Activated naive CD4-positive, alpha-beta T cell treated with Interleukin-2 at 50 U/mL for 16 hours (primary cell): ENCODE measurements at places on chromosomes 5 and 9.

DNA sequence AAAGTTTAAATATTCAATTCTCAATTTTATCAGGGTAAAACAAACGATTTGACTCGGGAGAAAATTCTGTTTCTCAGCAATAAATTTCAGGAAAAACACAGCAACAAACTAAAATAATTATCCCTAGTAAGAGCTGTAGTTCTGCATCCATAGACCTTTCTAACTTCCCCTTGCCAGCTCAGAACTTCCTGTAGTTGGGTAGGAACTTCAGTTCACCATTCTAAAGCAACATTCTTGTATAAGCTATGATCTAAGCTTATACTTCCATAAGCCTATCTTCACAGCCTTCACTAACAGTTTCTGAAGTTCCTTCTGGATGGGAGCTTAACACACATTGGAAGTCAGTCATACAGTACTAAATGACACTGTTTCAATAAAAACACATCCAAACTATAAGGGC, 96.6 kb downstream of the UBAP2 start:
- no peak for DNase-seq

GRCh38 chr9:121239071-121239470, 28.9 kb upstream of the GSN start:
- no peak for DNase-seq

DNA sequence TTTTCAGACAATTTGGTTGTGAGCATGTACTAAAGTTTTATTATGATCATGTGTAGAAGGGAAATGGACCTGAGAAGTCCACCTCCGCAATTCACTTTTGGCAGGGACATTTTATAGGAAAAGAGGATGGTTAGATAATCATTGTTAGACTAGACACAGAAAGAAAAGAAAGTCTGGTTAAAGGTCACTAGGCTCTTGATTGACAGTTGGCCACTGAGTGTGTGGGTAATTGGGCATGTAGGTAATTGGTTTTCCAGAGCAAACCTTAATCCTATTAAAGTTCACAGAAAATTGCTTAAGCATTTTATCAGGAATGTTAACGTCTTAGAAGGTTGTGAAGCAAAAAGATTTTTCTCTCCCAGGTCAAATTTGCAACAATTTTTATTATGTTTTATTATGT, 158.5 kb upstream of the CLINT1 start:
- no peak for DNase-seq

DNA sequence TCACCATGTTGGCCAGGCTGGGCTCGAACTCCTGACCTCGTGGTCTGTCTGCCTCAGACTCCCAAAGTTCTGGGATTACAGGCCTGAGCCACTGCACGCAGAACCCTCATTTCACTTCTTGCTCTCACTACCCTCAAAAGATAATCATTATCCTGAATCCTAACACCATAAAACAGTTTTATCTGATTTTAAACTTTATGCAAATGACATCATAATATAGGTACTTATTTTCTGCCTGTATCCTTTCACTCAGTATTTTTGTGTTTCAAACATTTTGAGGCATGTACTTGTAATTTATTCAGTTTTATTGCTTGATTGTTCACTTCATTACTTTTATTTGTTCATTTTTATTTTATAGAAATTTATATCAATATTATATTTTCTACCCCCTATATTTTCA, 719.2 kb upstream of the ARRDC3 start:
- no peak for DNase-seq

DNA sequence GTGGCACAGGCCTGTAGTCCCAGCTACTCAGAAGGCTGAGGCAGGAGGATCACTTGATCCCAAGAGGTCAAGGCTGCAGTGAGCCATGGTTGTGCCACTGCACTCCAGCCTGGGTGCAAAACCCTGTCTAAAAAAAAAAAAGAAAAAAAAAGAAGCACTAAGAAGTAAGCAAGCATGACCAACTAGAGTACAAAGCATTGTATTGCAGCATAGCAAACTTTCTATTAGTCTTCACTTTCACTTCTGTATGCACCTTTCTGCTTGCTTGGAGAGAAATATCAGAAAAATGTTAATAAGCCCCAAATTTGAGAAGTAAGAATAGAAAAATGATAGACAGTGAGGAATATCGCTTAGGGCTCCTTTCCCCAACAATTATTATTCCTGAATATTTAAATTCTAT, 497.7 kb upstream of the WWC1 start:
- DNase-seq, result no peak

- no peak for DNase-seq
These were observed 269.2 kb upstream of the ELAVL2 start for GRCh38 chr9:24095246-24095645.

GRCh38 chr9:128412120-128412790, 8.4 kb upstream of the CERCAM start:
- peak; percentile 52 for DNase-seq

DNA sequence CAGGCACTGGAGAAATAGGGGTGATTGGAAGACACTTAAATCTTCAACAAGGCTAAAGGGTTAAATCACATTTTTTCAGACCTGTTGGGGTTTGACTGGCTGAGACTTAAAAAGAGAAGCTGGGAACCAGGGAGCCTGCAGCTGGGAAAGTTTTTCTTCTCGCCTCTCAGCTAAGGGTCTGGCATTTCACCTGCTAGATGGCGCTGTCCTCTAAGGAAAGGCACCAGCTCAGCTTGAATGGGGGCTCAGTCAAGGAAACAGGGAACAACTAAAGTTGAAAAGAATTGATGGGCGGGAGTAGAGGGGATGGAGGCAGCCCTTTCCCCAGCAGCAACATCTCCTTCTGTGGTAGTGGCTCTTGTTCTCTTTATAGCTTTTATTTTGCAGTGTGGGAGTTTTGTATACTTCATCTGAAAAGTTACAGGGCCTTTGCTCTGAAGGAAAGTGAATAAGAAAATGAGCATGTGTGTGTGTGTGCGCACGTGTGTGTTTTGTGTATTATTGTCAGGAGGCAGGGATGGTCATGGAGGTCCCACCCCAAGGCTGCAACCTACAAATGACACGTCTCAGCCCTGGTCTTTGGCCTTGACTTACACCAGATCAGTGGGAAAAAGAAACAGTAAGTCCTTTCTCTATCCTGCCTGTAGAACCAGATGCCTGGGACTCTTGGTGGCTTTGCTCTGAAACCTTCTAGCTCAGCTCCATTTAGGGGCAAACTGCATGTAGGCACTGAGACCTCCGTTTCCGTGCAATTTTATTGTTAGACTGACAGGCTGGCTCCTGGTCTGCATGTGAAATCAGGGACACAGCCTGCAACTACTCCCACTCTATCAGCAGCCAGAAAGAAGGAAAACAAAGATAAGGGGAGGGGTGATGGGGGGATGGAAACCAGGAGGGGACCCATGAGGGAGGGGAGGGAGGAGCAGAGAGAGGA, 316.2 kb upstream of the CLINT1 start:
- peak; percentile 3 for DNase-seq

DNA sequence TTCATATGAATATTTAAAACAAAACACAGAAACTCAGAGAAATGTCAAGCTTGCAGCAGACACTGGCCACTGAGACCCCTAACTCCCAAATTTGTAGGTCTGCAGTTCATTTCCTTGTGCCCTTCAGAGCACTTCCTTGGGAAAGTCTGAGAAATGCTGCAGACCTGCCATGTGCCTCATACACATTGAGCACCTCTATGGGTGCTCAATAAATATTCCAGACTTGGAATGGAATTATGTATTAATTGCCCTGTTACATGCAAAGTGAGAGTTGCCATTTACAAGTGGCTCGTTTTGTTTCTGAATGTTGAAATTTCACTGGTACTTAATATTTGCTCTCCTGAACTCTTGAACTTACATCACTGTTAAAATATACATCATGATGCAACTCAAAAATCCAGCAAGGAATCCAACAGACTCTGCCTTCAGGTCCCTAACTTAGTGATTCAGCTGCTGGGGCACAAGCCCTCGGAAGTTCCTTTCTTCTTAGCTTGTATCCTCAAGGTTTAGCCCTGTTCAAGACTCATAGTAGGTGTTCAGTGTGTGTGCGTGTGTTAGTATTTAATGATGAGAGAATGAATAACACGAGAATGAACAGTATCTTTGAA, 90.6 kb downstream of the PTCD2 start:
- no peak for DNase-seq

DNA sequence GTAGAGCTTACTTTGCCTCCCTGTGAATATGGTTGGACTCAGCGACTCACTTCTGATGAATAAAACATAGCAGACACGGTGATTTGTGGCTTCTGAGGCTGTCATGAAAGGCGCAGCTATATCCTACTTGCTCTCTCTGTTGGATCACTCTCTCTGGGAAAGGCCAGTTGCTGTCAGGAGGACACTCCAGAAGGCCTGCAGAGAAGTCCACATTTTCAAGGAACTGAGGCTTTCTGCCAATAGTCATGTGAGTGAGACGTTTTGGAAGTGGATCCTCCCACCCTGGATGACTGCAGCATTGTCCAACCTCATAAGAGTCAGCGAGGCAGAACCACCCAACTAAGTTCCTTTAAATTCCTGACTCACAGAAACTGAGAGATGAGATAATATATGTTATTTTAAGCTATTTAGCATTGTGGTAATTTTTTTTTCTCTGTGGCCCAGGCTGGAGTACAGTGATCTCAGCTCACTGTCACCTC, 156.0 kb upstream of the MAST4 start:
- DNase-seq, result peak; percentile 2

DNA sequence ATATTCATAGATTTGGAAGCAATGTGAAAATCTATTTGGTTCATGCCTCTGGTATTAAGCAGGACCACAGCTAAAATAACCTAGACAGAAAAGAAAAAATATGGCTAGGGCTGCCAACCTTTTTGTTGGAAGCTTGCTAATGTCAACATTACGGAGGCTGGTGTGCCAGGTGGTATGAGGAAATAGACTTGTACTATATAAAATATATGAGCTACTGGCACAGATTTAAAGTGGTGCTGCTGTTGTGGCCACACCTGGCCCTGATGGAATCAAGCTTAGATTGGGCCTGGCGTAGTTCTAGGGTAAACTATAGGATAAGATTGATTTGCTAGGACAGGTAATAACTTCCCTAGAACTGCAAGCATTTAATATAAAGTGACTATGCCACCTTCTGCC, 10.6 kb upstream of the PARP8 start:
- no peak for DNase-seq

DNA sequence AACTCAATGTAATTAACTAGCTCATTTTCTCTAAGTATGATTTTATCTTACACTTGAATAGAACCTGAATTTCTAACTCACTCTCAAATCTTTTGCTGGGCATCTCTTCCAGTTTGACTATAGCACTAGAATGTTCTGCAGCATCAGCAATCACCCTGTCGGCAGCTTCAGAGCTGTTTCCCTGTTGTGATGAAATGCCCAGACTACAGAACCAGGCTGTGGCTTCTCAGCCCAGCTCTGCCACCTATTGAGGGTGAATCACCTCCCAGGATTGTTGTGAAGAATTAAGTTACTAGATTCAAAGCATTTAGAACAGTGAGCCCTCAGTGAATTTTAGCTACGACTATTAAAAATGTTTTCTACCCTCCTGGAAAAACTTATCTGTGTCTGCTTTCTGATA, 90.4 kb upstream of the ANKRD55 start:
- DNase-seq, result peak; percentile 28

DNA sequence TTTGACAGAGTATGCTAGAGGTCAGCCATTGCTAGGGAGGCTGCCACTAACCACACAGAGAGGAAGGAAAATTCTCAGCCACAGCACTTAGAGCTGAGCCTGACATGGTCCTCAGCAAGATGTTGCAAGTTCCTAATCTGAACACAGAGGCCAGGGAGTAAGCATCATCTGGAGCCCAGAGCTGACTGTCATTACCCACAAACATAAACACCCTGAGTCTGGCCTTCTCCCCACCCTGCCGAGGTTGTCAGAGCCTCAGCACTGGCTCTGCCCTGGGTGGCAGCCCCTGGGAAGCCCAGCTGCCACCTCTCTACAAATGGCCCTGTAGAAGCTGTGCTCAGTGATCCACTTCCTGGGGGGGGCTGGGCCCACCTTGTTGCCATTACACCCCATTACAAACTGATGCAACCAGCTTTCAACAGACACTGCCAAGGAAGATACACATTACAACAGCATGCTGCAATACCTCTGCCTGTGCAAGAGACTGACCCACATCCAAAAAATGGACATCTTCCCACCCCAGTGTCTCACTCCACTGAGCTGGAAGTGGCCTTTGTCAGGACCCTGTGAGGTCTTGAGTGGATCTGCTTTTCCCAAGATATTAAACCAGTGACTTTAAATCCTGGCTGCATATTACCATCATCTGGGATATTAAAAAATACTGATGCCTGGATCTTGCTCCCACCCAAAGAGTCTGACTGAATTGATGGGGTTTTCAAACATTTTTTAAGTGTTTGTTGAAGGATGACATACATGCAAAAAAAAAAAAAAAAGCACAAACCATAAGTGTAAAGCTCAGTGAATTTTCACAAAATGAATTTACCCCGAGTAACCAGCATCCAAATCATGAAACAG, 33.0 kb downstream of the IRF1 start:
- peak; percentile 24 for DNase-seq

DNA sequence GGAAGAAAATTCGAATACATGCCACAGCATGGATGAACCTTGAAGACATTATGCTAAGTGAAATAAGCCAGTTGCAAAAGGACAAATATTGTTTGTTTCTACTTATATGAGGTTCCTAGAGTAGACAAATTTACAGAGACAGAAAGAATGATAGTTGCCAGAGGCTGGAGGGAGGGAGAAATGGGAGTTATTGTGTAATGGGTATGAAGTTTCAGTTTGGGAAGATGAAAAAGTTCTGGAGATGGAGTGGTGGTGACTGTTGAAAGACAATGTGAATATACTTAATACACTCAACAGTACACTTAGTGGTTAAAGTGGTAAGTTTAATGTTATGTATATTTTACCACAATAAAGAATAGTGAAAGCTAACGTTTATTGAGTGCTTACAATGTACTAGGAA, 99.6 kb upstream of the SLC44A1 start:
- no peak for DNase-seq

GRCh38 chr9:5440426-5440825, 2.7 kb upstream of the PLGRKT start:
- DNase-seq, result no peak

DNA sequence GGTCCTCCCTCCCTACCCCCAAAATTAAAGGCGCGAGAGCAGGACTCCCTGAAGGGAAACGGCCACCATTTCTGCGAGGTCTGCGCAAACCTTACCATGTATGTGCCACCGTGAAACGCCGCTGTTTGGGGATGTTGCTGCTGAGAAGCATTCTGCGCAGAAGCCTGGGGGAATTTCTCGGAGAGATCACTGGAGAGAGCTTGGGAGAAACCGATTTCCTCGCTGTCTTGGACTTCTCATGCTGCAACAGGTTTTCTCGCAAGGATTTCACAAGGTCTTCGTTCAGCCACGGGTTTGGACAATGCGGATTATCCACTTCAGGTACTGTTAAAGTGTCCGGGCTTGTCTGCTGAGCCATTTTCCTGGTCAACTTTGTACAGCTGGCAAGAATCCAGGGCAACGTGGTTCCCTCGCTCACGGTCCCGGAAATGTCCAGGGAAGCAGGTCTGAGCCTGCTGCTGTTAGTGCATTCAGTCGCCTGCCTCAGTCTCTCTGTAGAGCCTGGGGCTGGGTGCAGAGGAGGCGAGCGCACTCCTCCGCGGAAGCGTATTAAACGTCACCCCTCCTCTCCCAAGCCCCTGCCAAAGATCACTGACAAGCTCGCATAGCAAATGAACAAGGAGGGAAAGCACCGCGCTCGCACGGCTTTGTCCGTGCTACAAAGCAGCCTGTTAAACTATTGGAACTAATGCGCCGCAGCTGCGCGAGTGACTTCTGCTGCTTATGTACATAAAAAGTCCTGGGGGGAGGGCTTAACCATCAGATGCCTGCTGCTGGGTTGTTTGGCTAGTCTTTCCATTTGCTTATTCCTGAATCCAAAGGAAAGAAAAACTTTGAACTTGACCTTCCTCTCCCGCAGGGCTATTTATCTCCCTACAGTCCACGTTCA, 125.1 kb downstream of the PDE4D start:
- DNase-seq, result no peak
